ENCODE measurements at places on chromosomes 5 and 9. TPM values are rescaled to one million over a fixed set of nuclear protein-coding genes. Genes with fewer than 3 reads are reported as not detected.

SSNA1 gene
- 82.7 TPM for total RNA-seq

PAX5 gene
- total RNA-seq: not detected

PRR16 gene
- total RNA-seq: 3.6 TPM

PROB1 gene
- 0.32 TPM for total RNA-seq

TRPM6 gene
- total RNA-seq: 0.80 TPM

RAB3C gene
- total RNA-seq: 2.6 TPM

CDX1 gene
- total RNA-seq: not detected

MARVELD2 gene
- 0.32 TPM for total RNA-seq

ADAMTS16 gene
- total RNA-seq: 1.3 TPM

DNA sequence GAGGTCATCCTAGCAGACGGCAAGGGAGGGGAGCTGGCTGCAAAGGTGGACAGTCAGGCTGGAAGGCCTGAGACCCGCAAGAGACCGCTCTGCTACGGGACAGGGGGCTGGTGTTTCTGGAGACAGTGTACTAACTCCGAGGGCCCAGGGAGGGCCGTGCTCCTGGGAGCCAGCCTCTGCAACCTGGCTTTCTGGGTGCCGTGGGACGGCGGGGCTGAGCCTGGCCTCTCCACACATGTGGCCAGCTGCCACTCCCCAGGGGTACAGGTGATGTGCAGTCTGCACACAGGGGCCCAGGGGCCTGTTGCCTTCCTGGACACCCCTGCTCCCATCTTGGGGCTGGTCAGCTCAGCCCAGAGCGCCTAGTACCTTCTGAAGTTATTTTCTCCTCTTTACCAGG is 92.2 kb downstream of the MRPL36 start:
- peaks cover 11% of the 10 kb centered on the region for H3K27me3 ChIP-seq
- H3K4me1 ChIP-seq: no peaks in the 10 kb centered on the region
- H3K4me3 ChIP-seq: no peak overlapping the region
- no peaks in the 10 kb centered on the region for H3K36me3 ChIP-seq

GRCh38 chr5:72380492-72381274 is 60.5 kb downstream of the PTCD2 start:
- H3K27ac ChIP-seq: peak overlapping the region; percentile 12
- no peak for DNase-seq
- H3K4me1 ChIP-seq: no peaks in the 10 kb centered on the region
- no peak overlapping the region for H3K4me3 ChIP-seq
- H3K36me3 ChIP-seq: no peaks in the 10 kb centered on the region
- no peaks in the 10 kb centered on the region for H3K27me3 ChIP-seq

GRCh38 chr9:20042128-20042711 is 253.4 kb upstream of the SLC24A2 start:
- H3K4me3 ChIP-seq: no peak overlapping the region
- H3K4me1 ChIP-seq: no peaks in the 10 kb centered on the region
- no peak for DNase-seq
- no peaks in the 10 kb centered on the region for H3K36me3 ChIP-seq

DNA sequence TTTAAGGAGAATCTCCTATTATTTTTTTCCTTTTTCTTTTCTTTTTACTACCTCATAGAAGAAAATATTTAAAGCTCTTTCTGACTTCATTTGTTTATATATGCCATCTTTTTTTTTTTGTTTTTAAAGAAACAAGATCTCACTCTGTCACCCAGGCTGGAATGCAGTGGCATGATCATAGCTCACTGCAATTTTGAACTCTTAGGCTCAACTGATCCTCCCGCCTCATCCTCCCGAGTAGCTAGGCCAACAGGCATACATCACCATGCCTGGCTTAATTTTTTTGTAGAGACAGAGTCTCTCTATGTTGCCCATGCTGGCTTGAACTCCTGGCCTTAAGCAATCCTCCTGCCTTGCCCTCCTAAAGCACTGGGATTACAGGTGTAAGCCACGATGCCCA is 59.5 kb downstream of the LNPEP start:
- no peaks in the 10 kb centered on the region for H3K36me3 ChIP-seq
- no peak overlapping the region for H3K27ac ChIP-seq
- H3K4me3 ChIP-seq: no peak overlapping the region
- no peaks in the 10 kb centered on the region for H3K27me3 ChIP-seq
- no peaks in the 10 kb centered on the region for H3K4me1 ChIP-seq
- no peak for DNase-seq

GRCh38 chr5:124745007-124745927 is 1.2 kb downstream of the ZNF608 start:
- no peaks in the 10 kb centered on the region for H3K36me3 ChIP-seq
- H3K4me1 ChIP-seq: no peaks in the 10 kb centered on the region
- H3K27me3 ChIP-seq: no peaks in the 10 kb centered on the region
- DNase-seq: no peak
- H3K4me3 ChIP-seq: peak overlapping the region; percentile 70

- H3K36me3 ChIP-seq: no peaks in the 10 kb centered on the region
- no peak overlapping the region for H3K27ac ChIP-seq
- H3K27me3 ChIP-seq: no peaks in the 10 kb centered on the region
- H3K4me1 ChIP-seq: no peaks in the 10 kb centered on the region
Measured at GRCh38 chr5:76177978-76178377, 94.8 kb downstream of the SV2C start.

DNA sequence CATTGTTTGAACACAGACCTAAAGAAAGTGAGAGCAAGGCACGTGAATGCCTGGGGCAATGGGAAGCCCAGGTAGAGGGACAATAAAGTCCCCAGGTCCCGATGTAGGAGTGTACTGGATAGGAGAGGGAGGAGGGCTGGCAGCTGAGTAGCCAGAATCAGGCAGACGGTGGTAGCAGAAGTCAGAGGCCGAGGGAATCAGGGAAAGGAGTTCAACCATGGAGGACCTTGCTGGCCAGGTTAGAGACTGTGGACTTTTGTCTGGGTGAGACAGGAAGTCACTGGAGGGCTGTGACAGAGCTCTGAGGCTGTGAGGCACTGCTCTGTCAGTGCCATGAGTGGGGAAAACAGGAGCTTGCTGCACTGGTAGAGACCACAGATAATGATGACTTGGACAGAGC is 248.2 kb downstream of the EFNA5 start:
- H3K4me3 ChIP-seq: no peak overlapping the region
- H3K4me1 ChIP-seq: peaks cover 4% of the 10 kb centered on the region
- H3K27me3 ChIP-seq: no peaks in the 10 kb centered on the region
- H3K27ac ChIP-seq: no peak overlapping the region
- H3K36me3 ChIP-seq: no peaks in the 10 kb centered on the region

DNA sequence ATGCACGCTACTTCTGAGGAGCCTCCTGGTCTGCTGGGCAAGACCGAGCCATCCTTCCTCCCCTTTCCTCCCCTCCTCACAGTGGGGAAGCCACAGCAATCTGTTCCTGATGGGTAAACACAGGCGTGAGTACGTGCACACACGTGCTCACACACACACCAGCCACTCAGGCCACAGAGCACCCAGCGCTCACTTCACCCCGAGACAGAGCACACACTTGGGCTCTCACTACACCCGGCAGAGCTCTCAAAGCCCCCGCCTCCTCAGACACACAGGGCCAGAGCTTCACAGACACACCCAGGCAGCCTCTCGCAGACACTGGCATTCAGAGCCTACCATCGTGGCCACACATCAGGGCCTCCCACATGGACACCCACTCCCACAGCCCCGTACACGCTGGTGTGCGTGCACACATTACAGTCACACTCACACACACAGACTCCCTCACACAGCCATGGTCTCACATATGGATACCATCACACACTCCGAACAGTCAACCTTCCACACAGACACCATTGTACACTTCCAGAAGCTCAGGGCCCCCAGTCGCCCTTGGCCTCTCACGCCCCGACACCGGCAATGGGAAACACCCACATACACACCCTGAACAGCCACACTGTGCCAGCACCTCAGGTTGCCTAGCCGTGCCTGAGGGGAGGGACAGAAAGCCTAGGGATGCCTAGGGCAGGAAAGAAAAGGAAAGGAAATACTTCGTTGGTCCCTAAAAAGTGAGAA is 13.5 kb downstream of the CNTFR start:
- no peaks in the 10 kb centered on the region for H3K36me3 ChIP-seq
- peak overlapping the region; percentile 32 for H3K27ac ChIP-seq
- no peak overlapping the region for H3K4me3 ChIP-seq
- H3K27me3 ChIP-seq: no peaks in the 10 kb centered on the region
- no peaks in the 10 kb centered on the region for H3K4me1 ChIP-seq
- DNase-seq: no peak

DNA sequence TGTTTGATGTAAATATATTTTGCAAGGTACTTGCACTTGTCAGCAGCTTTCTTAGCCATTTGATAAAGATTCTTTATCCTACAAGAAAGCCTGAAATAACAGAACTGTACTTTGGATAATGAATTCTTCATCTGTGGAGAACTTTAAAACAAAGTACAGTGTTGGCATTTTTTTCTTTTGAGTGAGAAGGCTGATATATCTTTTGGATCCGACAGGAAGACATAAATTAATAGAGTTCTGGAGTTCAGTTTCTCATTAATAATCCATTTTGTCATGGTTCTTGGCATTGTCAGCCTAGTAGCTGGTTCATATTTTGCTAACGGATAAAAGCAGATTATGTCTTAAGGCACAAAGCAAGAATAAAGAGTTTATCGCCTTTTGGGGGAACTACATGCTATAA is 17.0 kb downstream of the PBX3 start:
- H3K27me3 ChIP-seq: no peaks in the 10 kb centered on the region
- H3K4me3 ChIP-seq: no peak overlapping the region
- H3K4me1 ChIP-seq: no peaks in the 10 kb centered on the region
- no peak for DNase-seq

- no peak for DNase-seq
- no peak overlapping the region for H3K27ac ChIP-seq
- H3K4me1 ChIP-seq: no peaks in the 10 kb centered on the region
- H3K36me3 ChIP-seq: no peaks in the 10 kb centered on the region
- H3K4me3 ChIP-seq: no peak overlapping the region
Measured at GRCh38 chr9:119788921-119789320, 419.7 kb upstream of the BRINP1 start.

DNA sequence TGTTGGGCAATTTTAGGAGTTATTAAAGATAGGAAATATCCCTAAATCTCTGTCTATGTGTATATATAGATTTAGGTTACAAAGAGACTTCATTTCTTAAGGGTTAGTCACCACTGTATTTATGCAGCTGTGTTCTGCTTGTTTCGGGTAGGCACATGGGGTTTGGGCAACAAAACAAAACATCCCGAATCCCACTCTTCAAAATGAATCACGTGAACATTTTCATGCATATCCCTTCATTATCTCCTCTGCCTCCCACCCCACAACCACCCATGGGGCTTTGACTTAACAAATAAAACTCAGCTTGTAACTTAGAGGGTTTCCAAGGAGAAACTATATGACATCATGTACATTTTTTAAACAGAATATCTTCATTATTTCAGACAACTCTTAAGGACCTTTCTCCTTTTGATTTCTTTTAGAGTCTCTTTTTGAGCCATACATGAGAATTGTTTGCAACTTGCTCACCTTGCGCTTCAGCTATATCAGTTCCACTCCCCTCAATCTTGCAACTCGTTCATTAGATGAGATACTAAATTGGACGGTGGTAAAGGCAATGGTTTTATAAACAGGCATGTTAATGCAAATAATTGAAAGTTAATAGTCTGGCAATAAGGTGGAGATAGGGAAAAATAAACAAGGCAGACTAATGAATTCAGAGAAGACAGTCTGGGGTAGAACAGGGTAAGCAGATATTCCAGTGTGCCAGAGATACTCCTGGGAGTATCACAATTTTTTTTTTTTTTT is 136.7 kb downstream of the CD180 start:
- no peaks in the 10 kb centered on the region for H3K36me3 ChIP-seq
- H3K27me3 ChIP-seq: no peaks in the 10 kb centered on the region
- no peaks in the 10 kb centered on the region for H3K4me1 ChIP-seq
- H3K4me3 ChIP-seq: no peak overlapping the region
- H3K27ac ChIP-seq: no peak overlapping the region
- no peak for DNase-seq

GRCh38 chr5:124740071-124740470 is 6.4 kb downstream of the ZNF608 start:
- DNase-seq: no peak
- no peak overlapping the region for H3K4me3 ChIP-seq
- H3K4me1 ChIP-seq: no peaks in the 10 kb centered on the region
- no peaks in the 10 kb centered on the region for H3K27me3 ChIP-seq

All from breast epithelium (tissue), 4 donors.